GM23338 (cell line): ENCODE measurements at places on chromosomes 2 and 18.

- DNase-seq: no peak
- H3K27me3 ChIP-seq: no peaks in the 10 kb centered on the region
- H3K4me3 ChIP-seq: no peak overlapping the region
- no peaks in the 10 kb centered on the region for H3K4me1 ChIP-seq
- no peaks in the 10 kb centered on the region for H3K36me3 ChIP-seq
Observed at GRCh38 chr2:100793220-100793619, 26.7 kb upstream of the NPAS2 start.

- no peak for DNase-seq
- H3K4me3 ChIP-seq: no peak overlapping the region
- H3K4me1 ChIP-seq: peaks cover 13% of the 10 kb centered on the region
- no peak overlapping the region for H3K27ac ChIP-seq
- H3K27me3 ChIP-seq: no peaks in the 10 kb centered on the region
Observed at GRCh38 chr2:173101687-173102086, 26.0 kb downstream of the MAP3K20 start.

GRCh38 chr2:137675584-137676327, 288.5 kb upstream of the HNMT start:
- no peaks in the 10 kb centered on the region for H3K27me3 ChIP-seq
- no peak overlapping the region for H3K27ac ChIP-seq
- H3K4me1 ChIP-seq: no peaks in the 10 kb centered on the region
- DNase-seq: no peak
- no peaks in the 10 kb centered on the region for H3K36me3 ChIP-seq
- no peak overlapping the region for H3K4me3 ChIP-seq

- no peak overlapping the region for H3K4me3 ChIP-seq
- H3K36me3 ChIP-seq: no peaks in the 10 kb centered on the region
- peaks cover 11% of the 10 kb centered on the region; the same call in 1 of the 2 replicates for H3K4me1 ChIP-seq
Observed at GRCh38 chr18:75215663-75216062, 5.1 kb downstream of the TSHZ1 start.

- DNase-seq: no peak
- H3K4me3 ChIP-seq: no peak overlapping the region
- H3K4me1 ChIP-seq: no peaks in the 10 kb centered on the region
- H3K36me3 ChIP-seq: no peaks in the 10 kb centered on the region
- H3K27ac ChIP-seq: no peak overlapping the region
Observed at GRCh38 chr18:63192885-63193349, 126.7 kb downstream of the BCL2 start.

- no peak for DNase-seq
- no peaks in the 10 kb centered on the region for H3K36me3 ChIP-seq
- H3K27me3 ChIP-seq: no peaks in the 10 kb centered on the region
- H3K27ac ChIP-seq: no peak overlapping the region
- H3K4me3 ChIP-seq: no peak overlapping the region
Observed at GRCh38 chr18:63152096-63152495, 167.5 kb downstream of the BCL2 start.

DNA sequence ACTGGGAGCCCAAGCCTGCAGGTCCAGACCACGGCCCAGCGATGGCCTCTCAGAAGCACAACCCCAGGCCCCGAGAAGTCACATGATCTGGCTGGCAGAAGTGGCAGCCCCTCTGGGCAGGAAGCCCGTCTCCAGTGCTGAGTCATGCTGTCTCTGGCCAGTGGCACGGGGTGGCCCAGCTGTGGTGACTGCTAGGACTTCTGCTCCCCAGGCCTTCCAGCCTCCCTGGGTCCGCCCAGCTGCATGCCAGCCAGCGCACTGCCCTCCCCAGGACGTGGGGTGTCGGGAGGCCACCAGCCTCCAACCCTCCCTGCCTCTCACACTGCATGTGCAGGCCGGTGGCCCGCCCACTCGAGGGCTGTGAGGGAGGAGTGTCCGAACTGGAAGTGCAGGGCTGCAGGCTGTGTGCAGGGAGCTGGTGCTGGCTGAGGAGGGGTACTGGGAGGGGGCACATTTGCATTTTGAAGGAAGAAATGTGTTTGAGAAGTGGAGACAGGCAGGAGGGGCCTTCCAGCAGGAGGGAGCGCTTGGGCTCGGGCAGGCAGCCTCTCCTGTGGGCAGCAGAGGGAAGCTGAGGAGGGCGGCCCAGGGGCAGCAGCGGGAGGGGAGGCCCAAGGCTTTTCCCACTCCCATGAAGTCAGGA, 17.0 kb upstream of the HPCAL1 start:
- H3K4me3 ChIP-seq: no peak overlapping the region
- no peak for DNase-seq
- H3K36me3 ChIP-seq: no peaks in the 10 kb centered on the region

DNA sequence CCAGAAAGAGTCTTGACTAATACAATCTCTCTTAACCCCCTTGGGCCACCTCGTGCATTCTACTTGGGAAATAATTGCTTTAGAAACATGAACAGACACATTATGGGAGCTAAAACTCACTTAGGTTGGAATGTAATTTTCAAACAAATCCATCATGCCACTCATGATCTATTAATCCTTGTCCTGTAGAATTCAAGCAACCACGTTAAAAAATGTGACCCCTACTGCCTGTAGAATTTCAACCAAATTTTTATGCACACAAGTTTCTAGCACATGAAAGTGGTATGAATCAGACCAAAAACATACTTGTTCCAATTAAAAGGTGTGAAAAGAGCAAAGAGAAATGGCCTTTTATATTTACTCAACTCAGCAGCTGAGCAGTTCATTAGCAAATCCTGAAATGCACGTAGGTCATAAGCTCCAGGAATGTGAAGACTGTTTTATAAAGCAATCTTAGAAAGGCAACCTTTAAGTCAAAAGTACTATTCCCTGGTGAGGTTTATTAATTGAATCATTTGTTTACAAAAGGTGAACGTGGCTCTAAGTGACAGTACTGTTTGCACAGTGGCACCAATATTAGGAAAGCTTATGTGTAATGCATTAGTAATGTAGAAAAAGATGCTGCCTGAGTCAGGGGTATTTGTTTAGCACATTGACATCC, 459.4 kb upstream of the UBE2E3 start:
- H3K4me3 ChIP-seq: no peak overlapping the region
- H3K27ac ChIP-seq: no peak overlapping the region
- no peak for DNase-seq
- no peaks in the 10 kb centered on the region for H3K4me1 ChIP-seq
- no peaks in the 10 kb centered on the region for H3K27me3 ChIP-seq
- H3K36me3 ChIP-seq: no peaks in the 10 kb centered on the region

DNA sequence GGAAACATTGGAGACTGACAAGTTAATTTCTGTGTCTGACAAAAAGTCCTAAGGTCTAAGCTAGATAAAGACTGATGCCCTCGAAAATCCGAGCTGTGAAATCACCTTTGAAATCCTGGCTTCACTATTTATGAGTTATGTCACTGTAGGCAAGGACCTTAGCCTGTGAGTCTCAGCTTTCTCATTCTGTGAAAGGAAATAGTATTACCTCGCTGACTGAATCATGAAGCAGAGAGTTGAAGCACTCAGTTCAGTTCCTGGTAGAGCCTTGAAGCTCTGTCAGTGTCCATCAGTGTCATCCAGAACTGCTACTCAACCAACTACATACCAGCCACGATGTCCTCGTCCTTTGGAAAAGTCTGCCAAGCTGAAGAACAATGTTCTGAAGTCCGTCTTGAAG, 1025.6 kb upstream of the GYPC start:
- DNase-seq: no peak
- H3K4me3 ChIP-seq: no peak overlapping the region
- no peaks in the 10 kb centered on the region for H3K36me3 ChIP-seq
- H3K27me3 ChIP-seq: no peaks in the 10 kb centered on the region
- no peak overlapping the region for H3K27ac ChIP-seq

DNA sequence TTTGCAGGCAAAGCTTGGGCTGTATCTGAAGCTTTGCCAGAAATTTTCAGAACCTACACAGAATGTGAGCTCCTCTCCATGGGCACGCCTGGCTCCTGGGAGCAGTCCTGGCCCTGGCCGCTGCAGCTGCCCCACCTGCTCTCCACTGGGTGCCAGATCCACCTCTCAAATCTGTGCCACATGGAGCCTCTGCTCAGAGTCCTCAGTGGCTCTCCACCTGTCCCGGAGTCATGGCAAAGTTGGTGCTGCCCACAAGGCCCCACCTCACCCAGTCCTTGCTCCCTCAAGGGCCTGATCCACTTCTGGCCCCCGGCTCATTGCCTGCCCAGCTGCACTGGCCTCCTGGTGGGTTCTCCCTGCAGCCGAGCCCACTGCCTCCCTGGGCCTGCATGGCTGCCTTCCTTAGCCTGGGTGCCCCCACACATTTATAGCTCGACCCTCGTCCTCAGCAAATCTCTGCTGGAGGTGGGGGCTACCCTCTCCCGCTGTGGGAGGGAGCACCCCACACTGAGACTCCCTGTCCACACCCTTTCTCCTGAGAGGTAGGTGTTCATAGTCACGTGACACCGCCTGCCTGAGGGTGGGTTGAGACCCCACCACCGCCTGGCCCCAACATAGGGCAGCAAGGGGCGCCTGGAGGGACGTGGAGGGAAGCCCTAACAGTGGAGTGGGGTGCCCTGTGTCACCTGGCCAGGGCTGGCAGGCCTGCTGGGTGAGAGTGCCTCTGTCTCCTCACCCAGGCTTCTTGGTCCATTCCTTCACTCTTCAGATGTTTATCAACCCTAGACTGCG, 224.1 kb downstream of the SH3RF3 start:
- no peak for DNase-seq
- no peak overlapping the region for H3K27ac ChIP-seq
- no peaks in the 10 kb centered on the region for H3K4me1 ChIP-seq
- H3K27me3 ChIP-seq: no peaks in the 10 kb centered on the region

DNA sequence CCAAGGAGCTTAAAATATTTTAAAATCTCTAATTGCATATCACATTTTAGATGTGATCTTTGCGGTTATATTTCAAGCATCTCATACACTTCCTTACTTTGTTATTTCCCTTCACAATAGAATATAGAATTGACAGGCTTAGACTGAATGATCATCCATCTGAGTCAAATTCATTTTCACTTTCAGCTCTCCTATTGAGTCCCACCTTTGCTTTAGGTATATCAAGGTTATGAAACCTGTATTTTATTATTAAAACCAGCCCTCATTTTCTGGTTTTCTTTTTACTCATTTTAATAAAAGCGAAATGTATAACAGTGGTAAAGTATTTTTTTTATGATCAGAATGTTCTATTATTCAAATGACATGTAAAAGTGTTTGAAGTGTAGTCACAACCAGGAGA, 162.9 kb upstream of the KYNU start:
- no peak overlapping the region for H3K4me3 ChIP-seq
- DNase-seq: no peak
- no peaks in the 10 kb centered on the region for H3K36me3 ChIP-seq
- H3K27me3 ChIP-seq: no peaks in the 10 kb centered on the region
- H3K4me1 ChIP-seq: peaks cover 10% of the 10 kb centered on the region; the same call in 1 of the 2 replicates

DNA sequence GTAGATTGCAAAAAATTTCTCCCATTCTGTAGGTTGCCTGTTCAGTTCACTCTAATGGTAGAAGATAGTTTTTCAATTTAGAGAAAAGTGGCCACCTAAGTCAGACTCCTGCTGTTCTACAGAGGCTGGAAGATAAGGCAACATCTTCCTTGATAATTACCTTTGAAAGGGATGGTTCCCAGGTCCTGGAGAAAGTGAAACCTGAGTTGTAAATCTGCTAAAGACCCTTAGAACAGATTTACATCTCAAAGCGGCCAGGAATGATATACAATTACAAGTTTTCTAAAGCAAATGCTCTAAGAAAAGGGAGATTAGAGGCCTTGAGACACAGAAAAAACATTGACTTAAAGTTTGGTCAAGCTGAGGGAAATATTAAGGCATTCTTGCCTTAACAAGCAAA, 1350.2 kb upstream of the FAM98A start:
- H3K27ac ChIP-seq: no peak overlapping the region
- H3K4me1 ChIP-seq: no peaks in the 10 kb centered on the region; the same call in 1 of the 2 replicates
- DNase-seq: peak; percentile 44
- H3K27me3 ChIP-seq: no peaks in the 10 kb centered on the region
- no peaks in the 10 kb centered on the region for H3K36me3 ChIP-seq
- H3K4me3 ChIP-seq: no peak overlapping the region

- no peaks in the 10 kb centered on the region for H3K4me1 ChIP-seq
- H3K36me3 ChIP-seq: no peaks in the 10 kb centered on the region
- no peak overlapping the region for H3K4me3 ChIP-seq
- H3K27ac ChIP-seq: no peak overlapping the region
- H3K27me3 ChIP-seq: no peaks in the 10 kb centered on the region
- DNase-seq: peak; percentile 5
Observed at GRCh38 chr2:82314836-82315472, 2010.4 kb upstream of the LRRTM1 start.

DNA sequence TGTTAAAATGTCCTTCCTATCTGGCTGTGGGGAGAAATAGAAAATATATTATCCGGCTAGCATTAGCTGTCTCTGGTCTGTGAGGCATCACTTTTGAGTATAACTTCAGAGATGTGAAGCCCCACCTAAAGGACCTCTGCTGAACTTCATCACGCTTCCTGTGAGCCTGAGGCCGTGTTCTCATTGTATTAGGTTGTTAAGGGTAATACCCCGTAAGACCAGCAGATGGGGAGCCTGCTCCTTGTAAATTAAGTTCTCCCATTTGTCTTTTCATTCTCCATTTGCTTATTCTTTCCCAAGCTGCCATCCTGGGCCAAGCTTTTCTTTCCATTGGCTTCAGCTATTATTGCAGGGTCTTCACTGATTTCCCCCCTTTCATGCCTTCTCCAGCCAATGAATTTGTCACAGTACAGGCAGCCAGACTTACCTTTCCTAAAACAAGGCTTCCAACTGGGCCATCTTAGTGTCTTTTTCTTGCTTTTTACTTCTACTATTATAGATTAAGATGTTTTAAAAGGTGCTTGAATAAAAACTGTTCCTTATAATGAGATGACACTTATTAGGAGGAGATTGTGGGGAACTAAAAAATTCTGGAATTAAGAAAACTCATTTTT, 12.4 kb downstream of the NIF3L1 start:
- H3K27me3 ChIP-seq: no peaks in the 10 kb centered on the region
- peaks cover 51% of the 10 kb centered on the region for H3K36me3 ChIP-seq
- no peaks in the 10 kb centered on the region for H3K4me1 ChIP-seq
- H3K27ac ChIP-seq: no peak overlapping the region
- peak; percentile 97 for DNase-seq

GRCh38 chr2:237011206-237011795, 74.4 kb upstream of the COPS8 start:
- no peak for DNase-seq
- no peak overlapping the region for H3K27ac ChIP-seq
- H3K36me3 ChIP-seq: no peaks in the 10 kb centered on the region
- no peaks in the 10 kb centered on the region for H3K4me1 ChIP-seq
- no peak overlapping the region for H3K4me3 ChIP-seq

- peaks cover 3% of the 10 kb centered on the region; the same call in 1 of the 2 replicates for H3K4me1 ChIP-seq
- DNase-seq: no peak
- peaks cover 16% of the 10 kb centered on the region; the same call in 1 of the 2 replicates for H3K36me3 ChIP-seq
- H3K27me3 ChIP-seq: no peaks in the 10 kb centered on the region
- no peak overlapping the region for H3K27ac ChIP-seq
- no peak overlapping the region for H3K4me3 ChIP-seq
Observed at GRCh38 chr2:73836141-73836943, 7.6 kb downstream of the STAMBP start.
